ENCODE measurements at places on chromosomes 6 and 20.

GRCh38 chr6:44423306-44423705, 35.8 kb downstream of the CDC5L start:
- no peak for DNase-seq

- peak; percentile 1 for DNase-seq
Measured at GRCh38 chr6:12637960-12638641, 78.5 kb upstream of the PHACTR1 start.

- no peak for DNase-seq
Measured at GRCh38 chr6:19895866-19896692, 58.9 kb downstream of the ID4 start.

DNA sequence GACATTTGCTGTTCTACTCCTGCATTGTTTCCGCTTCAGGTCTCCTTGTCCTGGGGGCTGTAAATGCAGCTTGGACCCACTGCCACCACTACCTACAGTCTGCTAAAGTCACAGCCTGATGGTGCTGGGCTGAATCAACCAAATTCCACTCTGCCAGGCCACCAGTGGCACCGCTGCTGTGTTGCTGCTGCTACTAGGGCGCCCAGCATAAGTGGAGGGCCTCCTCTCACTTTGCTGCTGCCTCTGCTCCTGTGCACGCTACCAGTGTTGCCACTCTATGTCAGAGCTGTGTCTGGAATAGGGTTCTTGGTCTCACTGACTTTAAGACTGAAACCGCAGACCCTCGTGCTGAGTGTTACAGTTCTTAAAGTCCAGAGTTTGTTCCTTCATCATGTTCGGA, 1.4 kb upstream of the SSR1 start:
- no peak for DNase-seq

GRCh38 chr6:115717472-115717871, 343.2 kb downstream of the FRK start:
- no peak for DNase-seq

- no peak for DNase-seq
Measured at GRCh38 chr20:36971103-36971502, 19.6 kb upstream of the SAMHD1 start.

DNA sequence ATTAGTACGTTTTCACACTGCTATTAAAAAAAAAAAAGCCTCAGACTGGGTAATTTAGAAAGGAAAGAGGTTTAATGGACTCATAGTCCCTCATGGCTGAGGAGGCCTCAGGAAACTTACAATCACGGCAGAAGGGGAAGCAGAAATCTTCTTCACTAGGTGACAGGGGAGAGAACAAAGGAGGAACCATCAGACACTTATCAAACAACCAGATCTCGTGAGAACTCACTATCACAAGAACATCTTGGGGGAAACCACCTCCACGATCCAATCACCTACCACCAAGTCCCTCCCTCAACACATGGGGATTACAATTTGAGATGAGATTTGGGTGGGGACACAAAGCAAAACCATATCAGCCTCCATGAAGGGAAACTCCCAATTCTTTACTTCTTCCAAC, 85.2 kb upstream of the MAFB start:
- no peak for DNase-seq

GRCh38 chr6:144715344-144715743, 430.2 kb downstream of the UTRN start:
- no peak for DNase-seq

DNA sequence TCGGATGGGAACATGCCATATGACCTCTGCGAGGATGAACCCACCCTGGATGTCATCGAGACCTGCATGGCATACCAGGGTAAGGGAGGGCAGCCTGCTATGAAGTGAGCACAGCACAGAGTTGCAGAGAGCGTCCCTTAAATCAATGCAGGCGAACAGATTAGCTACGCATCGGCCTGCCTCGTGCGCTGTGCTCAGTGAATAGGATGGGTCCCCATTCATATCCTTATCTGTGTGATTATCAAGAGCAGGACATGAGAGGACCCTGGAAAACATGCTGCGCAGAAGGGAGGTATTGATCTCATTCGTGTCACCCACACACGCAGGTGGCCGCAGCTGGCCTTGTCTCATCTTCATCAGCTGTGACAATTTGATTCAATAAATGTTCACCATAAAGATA, 25.6 kb upstream of the FAM83D start:
- no peak for DNase-seq

DNA sequence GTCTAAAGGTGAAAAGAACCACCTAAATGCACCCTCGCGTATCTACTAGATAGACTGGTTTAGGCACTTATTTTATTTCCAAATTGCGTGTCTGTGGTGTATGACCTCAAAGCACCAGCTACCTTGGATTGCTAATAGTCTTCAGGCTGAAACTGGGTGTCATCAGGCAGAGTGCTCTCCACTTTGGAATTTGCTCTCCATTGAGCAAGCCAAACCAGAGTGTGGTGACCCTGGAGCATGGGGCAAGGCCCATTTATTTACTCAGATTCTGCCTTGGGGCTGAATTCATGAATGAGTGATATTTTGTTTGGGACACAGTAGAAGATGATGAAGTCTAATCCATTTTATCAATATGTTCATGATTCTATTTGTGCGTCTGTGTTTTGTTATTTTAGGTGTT, 812.8 kb upstream of the SLC35B3 start:
- no peak for DNase-seq
